ENCODE measurements at places on chromosomes 7 and 10. TPM values are rescaled to one million over a fixed set of nuclear protein-coding genes. Genes with fewer than 3 reads are reported as not detected.

The CCDC136 gene
- 2.9 TPM for total RNA-seq

The FRMPD2 gene
- total RNA-seq = not detected

The SLC26A3 gene
- not detected for total RNA-seq

The UCN3 gene
- total RNA-seq = not detected

The CFAP46 gene
- total RNA-seq = 1.1 TPM

The ZNF746 gene
- 19.4 TPM for total RNA-seq

The CPED1 gene
- total RNA-seq = not detected

The PON1 gene
- 0.66 TPM for total RNA-seq

The PRSS37 gene
- not detected for total RNA-seq

The CREB5 gene
- 5.1 TPM for total RNA-seq

The GPC2 gene
- 1.1 TPM for total RNA-seq

The ECHDC3 gene
- 9.4 TPM for total RNA-seq

The GRM8 gene
- total RNA-seq = not detected

The GPR146 gene
- total RNA-seq = 2.8 TPM

The BTBD16 gene
- 0.41 TPM for total RNA-seq

The TMEM130 gene
- 0.36 TPM for total RNA-seq

The CCDC3 gene
- 0.94 TPM for total RNA-seq

The C7orf57 gene
- 0.24 TPM for total RNA-seq

The TECPR1 gene
- 7.8 TPM for total RNA-seq

The TEX47 gene
- total RNA-seq = not detected

The ADRB1 gene
- 0.98 TPM for total RNA-seq

The ACTA2 gene
- total RNA-seq = 21.5 TPM

The OR2A12 gene
- not detected for total RNA-seq

The SFMBT2 gene
- total RNA-seq = 5.9 TPM

The FKBP9 gene
- total RNA-seq = 75.7 TPM

The LRIT1 gene
- not detected for total RNA-seq

The TDRD1 gene
- not detected for total RNA-seq

The SPRN gene
- total RNA-seq = 0.28 TPM

Measured in A549 treated with RU486 at 1 μM for 4 hours (cell line).